ENCODE measurements at places on chromosomes 3 and 15.

GRCh38 chr3:104596551-104596950, 770.2 kb upstream of the ALCAM start:
- peak; percentile 89 for DNase-seq

GRCh38 chr3:57199895-57200297, at the start of gene HESX1:
Gene HESX1 (minus strand): TSS chr3:57199978. CDS start chr3:57199918, 60 bp downstream.
- DNase-seq, result no peak

GRCh38 chr3:122962149-122962548, 65.4 kb downstream of the SEMA5B start:
- DNase-seq, result no peak

- DNase-seq, result no peak
Measured at GRCh38 chr3:108352176-108352575, 55.8 kb downstream of the HHLA2 start.

DNA sequence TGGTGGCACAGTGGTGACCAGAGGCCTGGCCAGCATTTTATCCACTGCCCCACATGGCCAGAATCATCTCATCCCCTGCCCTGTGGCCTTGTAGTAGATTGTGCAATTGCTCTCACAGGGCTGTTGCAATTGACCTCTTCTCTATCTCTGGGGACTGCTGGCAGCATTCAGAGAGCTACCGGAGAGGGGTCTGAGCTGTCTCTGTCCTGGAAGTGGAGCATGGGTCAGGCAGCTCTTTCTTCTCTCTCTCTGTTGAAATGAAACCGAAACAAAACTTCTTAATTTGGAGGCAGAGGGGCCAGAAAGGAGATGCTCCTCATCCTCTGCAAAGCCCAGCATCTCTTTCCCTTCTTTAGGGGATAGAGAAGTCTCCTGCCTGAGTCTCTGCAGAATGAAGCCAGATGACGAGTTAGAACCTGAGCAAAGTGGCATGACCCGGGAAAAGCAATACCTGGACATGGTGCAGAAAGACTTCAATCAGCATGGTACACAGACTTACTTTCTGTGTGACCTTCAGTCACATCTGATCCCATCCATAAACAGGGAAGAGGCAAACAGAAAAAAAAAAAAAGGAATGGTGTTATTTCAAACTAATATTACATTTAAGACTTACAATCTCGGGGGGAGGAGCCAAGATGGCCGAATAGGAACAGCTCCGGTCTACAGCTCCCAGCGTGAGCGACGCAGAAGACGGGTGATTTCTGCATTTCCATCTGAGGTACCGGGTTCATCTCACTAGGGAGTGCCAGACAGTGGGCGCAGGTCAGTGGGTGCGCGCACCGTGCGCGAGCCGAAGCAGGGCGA, 144.5 kb upstream of the BCL6 start:
- DNase-seq, result no peak

- DNase-seq, result no peak
Measured at GRCh38 chr15:24985224-24985623, 30.4 kb downstream of the SNRPN start.

GRCh38 chr15:57245130-57245529, 131.2 kb upstream of the CGNL1 start:
- no peak for DNase-seq

DNA sequence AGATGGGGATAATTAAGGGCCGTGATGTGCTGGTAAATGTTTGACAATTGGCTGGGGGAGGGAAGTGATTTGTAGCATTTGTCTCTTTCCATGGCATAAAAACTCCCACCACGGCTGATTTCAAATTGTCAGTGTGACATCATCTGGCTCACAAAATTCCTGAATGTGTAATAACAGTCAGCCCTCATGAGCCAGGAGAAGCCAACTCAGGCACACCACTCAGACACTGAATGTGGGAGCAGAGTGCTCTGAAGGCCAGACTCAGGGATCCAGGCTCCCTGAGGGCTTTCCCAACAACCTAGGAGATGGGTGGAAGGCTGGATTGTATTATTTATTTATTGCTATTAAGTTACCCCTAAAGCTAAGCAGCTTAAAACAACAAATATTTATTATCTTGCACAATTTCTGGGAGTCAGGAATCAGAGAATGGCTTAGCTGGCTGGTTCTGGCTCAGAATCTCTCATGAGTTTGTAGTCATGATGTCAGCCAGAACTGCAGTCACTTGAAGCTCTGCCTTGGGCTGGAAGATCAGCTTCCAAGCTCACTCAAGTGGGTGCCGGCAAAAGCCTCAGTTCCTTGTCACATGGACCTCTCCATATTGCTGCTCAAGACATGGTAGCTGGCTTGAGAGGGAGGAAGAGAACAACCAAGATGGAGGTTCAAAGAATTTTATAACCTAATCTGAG, 6.5 kb upstream of the CPEB1 start:
- DNase-seq, result no peak

- DNase-seq, result peak; percentile 16
Measured at GRCh38 chr15:39230205-39230907, 350.5 kb upstream of the THBS1 start.

- no peak for DNase-seq
Measured at GRCh38 chr15:45164914-45165313, 22.9 kb downstream of the SHF start.

GRCh38 chr3:179591313-179591712, 13.1 kb downstream of the MRPL47 start:
- no peak for DNase-seq

- no peak for DNase-seq
Measured at GRCh38 chr3:34382859-34383258, 584.4 kb downstream of the PDCD6IP start.

- DNase-seq, result no peak
Measured at GRCh38 chr15:65396283-65396964, 18.6 kb upstream of the IGDCC3 start.

- DNase-seq, result no peak
Measured at GRCh38 chr15:66149871-66150270, 103.7 kb downstream of the MEGF11 start.

DNA sequence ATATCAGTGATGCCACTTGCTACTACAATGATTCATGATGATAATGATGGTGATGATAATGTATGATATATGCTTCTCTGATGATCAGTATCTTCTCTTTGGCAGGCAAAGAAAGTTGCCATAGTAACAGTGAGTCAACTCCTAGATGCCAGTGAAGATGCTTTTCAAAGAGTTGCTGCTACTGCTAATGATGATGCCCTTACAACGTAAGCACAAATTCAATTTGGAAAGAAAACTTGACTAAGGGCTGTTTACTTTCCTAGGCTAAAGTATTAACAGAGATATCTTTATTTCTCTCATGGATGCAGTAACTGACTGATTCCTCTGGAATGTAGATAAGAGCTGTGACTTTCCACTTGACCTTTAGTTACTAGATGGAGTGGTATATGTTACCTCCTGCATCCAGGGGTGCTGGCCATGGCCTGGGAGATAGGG, 27.8 kb downstream of the ADGRG7 start:
- no peak for DNase-seq

GRCh38 chr3:100073714-100074307, 40.5 kb downstream of the FILIP1L start:
- DNase-seq, result no peak

DNA sequence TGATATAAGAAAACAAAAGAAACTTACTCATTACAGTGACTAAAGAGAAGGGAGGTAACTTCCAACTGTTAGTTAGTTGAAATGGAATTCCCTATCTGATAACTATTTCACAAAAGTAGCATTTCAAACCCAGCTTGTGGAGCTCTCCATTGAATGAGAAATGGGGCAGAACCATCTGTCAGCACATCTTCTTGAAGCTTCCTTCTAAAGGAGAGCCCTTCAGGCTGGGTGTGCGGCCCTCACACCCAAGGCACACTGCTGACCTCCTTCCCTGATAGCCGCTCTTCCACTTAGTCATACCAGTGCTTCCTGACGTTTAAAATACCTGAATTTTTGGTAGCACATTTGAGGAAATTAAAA, 28.1 kb upstream of the VEPH1 start:
- no peak for DNase-seq

DNA sequence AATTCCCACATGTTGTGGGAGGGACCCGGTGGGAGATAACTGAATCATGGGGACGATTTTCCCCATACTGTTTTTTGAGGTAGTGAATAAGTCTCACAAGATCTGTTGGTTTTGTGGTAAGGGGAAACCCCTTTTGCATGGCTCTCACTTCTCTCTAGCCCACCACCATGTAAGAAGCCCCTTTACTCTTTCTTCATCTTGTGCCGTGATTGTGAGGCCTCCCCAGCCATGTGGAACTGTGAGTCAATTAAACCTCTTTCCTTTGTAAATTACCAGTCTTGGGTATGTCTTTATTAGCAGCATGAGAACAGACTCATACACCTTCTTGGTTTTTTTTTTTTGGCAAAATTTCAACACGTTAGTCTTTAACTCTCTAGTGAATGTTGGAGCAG, 18.1 kb downstream of the ARL8B start:
- no peak for DNase-seq

GRCh38 chr3:70919661-70920060, 607.2 kb upstream of the MDFIC2 start:
- DNase-seq, result no peak

- DNase-seq, result no peak
Measured at GRCh38 chr3:28808068-28808467, 459.4 kb upstream of the AZI2 start.

DNA sequence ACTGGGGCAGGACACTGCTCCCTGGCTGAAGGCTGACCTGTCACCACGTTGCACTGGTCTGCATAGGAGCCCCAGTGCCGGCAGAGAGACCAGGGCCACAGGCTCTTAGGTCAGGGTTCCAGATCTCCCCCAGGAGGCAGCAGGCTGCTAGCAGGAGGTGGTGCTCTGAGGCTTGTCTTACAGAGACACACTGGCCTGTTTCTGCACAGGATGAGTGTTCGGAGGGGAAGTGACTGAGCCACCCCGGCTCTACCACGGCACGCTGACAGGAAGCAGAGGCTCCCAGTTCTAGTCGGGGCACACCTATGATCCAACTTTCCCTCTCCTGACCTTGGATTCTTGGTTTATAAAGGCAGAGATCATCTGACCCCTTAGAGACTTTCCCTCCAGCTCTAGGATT, 8.6 kb downstream of the FBXL22 start:
- no peak for DNase-seq

DNA sequence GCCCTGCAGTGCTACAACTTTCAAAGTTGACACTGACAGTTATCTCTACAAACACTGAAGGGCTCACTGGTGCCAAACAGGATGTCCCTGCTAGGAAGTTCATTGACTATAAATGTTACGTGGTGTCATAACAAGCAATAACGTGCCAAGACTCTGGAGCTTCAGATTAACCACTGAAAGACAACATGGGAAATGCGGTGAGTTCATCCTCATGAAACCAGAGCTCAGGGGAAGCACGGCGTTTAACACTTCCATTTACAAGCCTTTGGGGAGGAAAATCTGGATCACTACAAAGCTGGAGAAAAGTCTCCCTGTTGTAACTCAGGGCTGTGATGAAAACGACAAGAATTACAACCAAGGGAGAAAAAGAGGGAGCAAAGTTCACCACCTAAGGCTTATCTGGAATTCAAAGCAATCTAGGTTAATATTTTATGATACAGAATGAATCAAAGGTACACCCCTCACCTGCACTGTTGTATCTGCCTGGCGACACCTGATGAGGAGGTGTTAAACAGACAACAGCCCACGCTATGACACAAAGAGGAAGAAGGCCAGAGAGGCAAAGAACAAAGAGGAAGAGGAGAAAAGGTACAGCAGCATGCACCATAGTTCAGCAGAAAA, 27.0 kb downstream of the SHQ1 start:
- peak; percentile 40 for DNase-seq

GRCh38 chr3:23480329-23480714, 277.2 kb downstream of the UBE2E2 start:
- no peak for DNase-seq

DNA sequence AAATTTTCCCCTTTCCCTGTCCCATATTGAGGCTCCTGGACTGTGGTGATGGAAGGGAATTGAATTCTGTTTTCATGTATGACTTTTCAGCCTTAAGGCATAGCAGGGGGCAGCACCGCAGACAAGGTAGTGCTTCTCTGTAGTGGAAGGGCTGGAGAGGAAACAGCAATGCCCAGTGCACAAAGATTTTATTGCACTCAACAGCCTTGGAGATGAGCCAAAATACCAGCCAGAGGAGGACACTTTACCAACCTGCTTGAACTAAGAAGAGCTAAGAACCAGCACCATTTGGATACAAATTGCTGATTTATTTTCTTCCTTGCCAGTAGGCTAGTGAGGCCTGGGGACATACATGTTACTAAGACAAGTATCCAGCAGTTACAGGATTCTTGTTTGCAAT, 98.7 kb downstream of the KCNMB2 start:
- peak; percentile 75 for DNase-seq

- no peak for DNase-seq
Measured at GRCh38 chr3:64223791-64224745, 1.2 kb downstream of the PRICKLE2 start.

- DNase-seq, result no peak
Measured at GRCh38 chr3:3800080-3800455, 837 bp downstream of the LRRN1 start.

DNA sequence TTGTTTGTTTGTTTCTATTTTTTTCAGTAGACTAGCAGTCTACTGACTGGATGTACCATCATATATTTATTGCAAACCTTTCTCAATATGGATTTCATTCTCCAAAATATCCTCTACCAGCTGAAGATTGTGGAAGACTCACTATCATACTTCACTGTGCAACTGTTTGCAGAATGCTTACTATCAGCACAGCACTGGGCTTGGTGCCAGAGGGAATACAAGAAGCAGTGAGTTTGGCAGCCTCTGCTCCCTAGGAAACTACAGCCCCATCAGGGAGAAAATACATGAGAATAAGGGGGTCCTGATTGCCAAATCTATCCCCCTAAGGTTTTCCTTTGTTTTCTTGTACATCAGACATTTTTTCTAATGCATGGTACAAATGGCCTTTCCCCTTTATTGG, 27.5 kb downstream of the AQP9 start:
- DNase-seq, result peak; percentile 29

- no peak for DNase-seq
Measured at GRCh38 chr3:45026038-45026437, at the start of gene CLEC3B. Gene CLEC3B (plus strand): TSS chr3:45026303. CDS start chr3:45026363, 60 bp downstream.

GRCh38 chr3:144031938-144032337, 60.3 kb downstream of the DIPK2A start:
- DNase-seq, result no peak

GRCh38 chr15:58530056-58530590, 98.3 kb downstream of the LIPC start:
- no peak for DNase-seq

GRCh38 chr3:193701953-193702635, 109.1 kb downstream of the OPA1 start:
- DNase-seq, result no peak

DNA sequence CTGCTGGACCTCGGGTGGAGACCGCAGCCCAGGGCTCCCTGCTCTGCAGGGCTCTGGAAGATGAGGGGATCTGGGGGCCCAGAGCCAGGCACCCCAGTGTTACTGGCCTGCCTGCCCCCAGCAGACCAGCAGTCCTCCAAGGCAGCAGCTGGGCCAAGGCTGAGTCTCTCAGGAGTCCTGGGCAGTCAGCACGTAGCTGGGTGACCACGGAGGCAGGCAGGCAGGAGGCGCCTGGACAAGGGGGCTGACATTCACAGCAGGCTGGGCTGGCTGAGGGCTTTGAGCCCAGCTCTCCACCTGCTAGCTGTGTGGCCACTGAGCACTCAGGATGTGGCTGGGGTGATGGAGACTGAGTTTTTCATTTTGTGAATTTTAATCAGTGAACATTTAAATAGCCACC, 67.9 kb downstream of the IQSEC1 start:
- DNase-seq, result no peak
